ENCODE measurements at places on chromosomes 11 and 22.

- DNase-seq = no peak
Measured at GRCh38 chr11:117438371-117439000, 110.8 kb downstream of the CEP164 start.

GRCh38 chr11:86374586-86374985 is at the start of gene CCDC81:
Gene CCDC81 (plus strand): TSS chr11:86374887. CDS start chr11:86375164, 277 bp downstream.
- DNase-seq = no peak

DNA sequence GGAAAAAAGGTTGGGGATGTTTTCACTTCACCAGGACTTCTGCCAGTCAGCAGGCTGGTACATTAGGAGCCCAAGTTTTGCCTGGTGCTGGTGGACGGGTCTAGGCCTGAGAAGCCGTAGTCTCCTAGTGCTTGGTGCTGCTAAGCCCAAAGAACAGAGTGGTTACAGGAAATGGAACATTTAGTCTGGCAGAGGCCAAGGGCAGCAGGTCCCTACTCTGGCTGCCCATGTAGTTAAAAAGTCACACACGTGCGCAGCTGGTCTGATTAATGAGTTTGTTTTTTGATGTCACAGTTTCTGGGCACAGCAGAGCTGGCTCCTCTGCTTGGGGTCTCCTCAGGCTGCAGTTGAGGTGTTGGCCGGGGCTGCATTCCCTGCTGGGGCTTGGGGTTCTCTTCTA is 20.6 kb downstream of the BCR start:
- no peak for DNase-seq

GRCh38 chr11:130522284-130522961 is 74.0 kb downstream of the ADAMTS15 start:
- no peak for DNase-seq

- DNase-seq = peak; percentile 97
Measured at GRCh38 chr11:129331871-129332274, 43.8 kb upstream of the BARX2 start.

DNA sequence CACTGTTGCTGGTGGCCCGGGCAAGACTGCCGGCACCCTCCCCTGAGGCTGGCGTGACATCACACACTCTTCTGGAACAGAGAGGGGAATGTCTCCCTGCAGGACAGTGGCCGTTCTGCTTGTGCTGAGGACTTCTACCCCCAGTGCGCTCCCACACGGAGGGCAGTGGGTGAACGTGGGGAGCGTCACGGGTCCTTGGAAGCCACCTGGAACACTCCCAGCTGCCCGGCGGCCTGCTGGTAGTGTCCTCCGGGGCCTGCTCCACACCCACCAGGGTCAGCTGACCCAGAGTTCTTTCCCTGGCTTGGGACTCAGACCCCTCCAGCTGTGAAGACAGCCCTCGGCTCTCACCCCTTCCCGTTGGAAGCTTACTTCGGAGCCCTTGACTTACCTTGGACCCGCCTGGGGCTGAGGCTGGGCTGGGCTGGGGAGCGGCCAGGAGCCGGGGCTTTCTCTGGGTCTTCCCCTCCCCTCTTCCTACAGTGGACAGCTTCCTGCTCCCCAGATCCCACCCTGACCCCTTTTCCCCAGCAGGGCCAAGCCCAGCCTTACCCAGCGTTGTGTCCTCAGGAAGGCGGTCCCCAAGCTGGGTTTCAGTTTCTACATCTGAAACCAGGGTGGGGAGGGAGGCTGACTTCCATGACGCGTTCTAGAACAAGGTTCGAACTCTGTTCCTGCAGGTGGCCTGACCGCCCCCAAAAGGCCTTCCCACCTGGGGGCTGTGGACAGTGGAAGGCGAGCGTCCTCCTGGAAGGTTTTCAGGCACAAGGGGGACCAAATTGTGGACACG is 14.8 kb upstream of the GAL start:
- DNase-seq = no peak

DNA sequence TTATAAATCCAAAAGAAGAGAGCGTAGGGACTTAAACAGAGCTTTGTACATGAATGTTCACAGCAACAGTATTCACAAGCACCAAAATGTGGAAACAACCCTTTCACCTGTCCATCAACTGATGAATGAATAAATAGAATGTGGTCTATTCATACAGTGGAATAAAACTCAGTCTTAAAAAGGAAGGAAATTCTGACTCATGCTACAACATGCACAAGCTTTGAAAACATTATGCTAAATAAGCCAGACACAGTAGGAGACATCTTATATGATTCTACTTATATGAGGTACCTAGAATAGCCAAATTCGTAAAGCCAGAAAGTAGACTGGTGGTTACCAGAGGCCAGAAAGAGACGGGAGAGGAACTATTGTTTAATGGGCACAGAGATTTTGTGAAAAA is 74.3 kb downstream of the SHANK2 start:
- no peak for DNase-seq

- DNase-seq = no peak
Measured at GRCh38 chr11:75114465-75114864, 17.8 kb upstream of the OR2AT4 start.

DNA sequence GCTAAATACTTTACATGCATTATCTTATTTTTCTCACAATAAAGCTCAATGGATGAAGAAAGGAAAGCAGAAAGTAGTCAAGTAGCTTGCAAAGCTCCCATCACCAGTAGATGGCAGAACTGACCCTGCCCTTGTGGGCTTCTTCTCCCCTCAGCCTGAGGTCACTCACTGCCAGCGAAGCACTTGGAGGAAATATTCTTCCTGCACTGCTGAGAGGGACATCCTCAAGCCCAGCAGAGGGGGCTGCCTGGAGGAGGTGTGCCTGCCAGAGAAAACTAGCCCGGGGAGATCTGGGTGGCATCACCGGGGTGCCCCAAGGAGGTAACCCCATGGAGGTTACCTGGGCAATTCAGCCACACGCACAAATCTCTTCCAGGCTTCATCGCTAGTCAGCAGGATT is 6.6 kb downstream of the APOL4 start:
- peak; percentile 20 for DNase-seq
